ENCODE measurements at places on chromosomes 2 and 18. TPM values are rescaled to one million over a fixed set of nuclear protein-coding genes. Genes with fewer than 3 reads are reported as not detected.

DNA sequence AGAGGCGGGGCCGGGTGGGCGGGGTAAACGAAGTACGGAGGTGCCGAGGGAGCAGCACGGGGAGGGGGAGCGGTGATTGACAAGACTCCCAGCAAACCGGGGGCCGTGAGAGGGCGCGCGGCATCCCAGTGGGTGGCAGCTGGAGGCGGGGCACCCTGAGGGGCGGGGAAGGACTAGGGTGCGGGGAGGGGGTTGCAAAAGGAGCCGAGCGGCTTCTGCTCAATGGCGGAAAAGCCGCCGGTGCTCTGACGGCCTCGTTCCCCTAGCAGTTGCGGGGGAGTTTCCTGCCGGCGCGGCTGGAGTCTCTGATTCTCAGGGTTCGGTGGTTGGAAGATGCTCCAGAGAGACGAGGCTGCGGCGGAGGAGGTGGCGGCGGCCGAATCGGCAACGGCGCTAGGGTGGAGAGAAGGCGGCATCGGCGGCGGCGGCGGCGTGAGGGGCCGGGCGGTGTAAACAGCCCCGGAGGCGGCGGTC lies at the start of gene PPM1B:
TSS of gene PPM1B (plus strand) at position 195 of the 474 bp plus-strand sequence. CDS start 32,325 bp downstream, outside the sequence.
- no peak for DNase-seq

DNA sequence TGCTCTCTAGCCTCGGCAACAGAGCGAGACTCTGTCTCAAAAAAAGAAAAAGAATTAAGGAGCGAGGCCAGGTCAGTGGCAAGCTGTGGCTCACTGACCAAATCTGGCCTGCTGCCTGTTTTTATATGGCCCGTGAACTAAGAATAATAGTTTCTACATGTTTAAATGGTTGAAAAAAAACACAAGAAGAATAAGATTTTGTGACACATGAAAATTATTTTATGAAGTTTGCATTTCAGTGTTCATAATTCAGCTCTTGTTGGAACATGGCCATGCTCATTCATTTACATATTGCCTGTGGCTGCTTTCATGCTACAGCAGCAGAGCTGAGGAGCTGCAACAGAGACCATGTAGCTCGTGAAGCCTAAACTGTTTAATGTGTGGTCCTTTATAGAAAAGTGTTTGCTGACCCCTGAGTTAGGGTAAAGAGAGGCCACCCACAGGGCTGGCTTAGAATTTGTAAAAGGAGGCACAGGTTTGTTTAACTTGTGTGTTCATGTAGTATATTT lies 59.5 kb downstream of the MFSD6 start:
- DNase-seq = peak; percentile 47

ARHGAP25 gene
- total RNA-seq = 7.7 TPM

GRCh38 chr2:43758739-43759138 lies 15.1 kb upstream of the DYNC2LI1 start:
- DNase-seq = no peak

FBLN7 gene
- 1.2 TPM for total RNA-seq

GRCh38 chr2:192026059-192026824 lies 168.5 kb downstream of the TMEFF2 start:
- DNase-seq = no peak

DNA sequence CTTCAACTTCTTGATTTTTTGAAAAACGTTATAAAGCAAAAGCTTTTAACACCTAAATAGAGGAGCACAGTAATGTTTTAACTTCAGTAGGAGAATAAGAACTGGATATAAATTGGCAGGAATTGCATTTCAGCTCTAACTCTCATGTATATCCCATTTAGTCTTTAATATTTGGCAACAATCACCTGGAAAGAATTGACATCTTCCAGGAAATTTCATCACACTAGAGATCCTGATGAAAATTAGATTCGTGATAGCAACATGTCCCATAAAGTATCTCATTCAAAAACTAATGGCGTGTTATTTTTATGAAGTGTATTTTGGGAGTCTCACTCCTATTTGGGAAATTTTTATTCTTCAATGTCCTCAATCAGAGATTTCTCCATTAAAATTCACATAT lies 131.1 kb upstream of the DNAJC10 start:
- no peak for DNase-seq

GRCh38 chr2:29155578-29155977 lies 40.4 kb downstream of the CLIP4 start:
- DNase-seq = no peak

- no peak for DNase-seq
Observed at GRCh38 chr2:241064008-241064801, 37.9 kb downstream of the MTERF4 start.

EVA1A gene
- total RNA-seq = 14.4 TPM

- DNase-seq = no peak
Observed at GRCh38 chr2:117933884-117934354, 80.0 kb downstream of the CCDC93 start.

DBI gene
- 80.2 TPM for total RNA-seq

- no peak for DNase-seq
Observed at GRCh38 chr18:70423988-70424387, 135.1 kb downstream of the SOCS6 start.

DNA sequence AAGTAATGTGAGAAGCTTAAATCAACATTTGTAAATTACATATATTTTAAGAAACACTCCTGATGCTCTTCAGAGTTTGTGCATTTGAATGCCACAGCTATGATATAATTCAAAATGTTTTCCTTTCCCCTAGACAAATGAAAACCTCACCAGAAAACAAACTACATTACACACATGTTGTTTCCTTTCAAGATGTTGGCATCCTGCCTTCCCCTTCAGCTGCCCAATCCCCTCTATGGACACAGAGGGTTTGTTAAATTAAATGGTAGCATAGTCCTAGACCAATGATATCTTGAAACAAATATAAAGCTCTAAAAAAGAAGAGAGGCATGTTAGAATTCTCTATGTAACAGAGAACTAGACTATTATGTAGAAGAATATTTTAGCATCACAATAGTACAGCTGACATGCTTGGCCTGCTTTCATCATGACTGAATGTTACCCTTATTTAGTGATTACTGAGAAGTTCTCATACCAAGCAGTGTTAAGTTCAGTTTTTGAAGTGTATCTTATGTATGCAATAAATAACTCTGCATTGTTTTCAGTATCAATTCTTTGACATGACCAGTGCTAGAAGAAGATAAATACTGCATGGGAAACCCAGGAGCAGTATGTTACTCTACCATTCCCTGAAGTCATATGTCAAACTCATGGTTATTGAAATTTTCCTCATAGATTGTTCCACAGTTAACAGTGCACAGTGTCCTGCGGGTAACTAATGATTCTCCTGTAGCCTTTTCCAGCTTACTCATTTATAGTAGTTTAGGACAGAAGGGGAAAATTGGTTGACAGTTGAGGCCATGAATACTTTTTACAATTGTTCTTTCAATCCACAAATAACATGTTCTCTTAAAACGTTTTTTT lies 316.3 kb upstream of the KCNJ3 start:
- DNase-seq = peak; percentile 17

DNA sequence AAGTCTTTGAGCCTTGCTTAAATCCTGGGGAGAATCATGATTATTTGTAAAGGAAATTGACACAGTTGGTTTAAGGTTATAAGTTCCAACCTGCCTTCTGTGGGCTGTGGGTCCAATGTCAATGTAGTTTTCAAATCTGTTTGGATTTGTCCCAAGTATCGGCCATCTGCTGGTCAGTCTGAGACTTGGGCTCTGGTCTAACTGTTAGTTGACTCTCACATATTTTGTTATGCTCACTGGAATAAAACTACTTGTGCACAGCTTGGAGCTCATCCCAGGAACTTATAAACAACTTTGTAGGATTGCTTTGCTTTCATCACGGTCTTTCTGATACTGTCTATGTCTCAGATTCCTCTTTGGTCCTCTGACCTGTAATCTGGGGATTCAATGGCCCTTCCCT lies 1026.2 kb upstream of the ZEB2 start:
- DNase-seq = no peak

DNA sequence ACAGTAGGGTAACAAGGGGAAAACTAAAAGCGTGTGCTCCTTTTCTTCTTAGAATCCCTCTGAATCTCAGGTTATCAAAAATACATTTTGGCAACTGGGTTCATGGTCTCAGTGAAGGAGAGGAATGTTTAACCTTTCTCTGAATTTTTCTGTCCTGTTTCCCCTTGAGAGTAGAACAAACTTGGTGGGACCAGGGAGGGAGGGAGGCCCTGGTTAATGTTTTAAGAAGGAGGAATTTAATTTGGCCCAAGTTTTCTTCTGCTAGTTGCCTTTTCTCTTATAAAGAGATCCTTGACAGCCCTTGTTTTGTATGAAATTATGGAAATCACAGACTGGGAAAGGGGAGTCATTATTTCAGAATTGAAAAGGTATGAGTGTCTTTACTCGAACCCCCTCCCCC lies 12.2 kb upstream of the POU3F3 start:
- no peak for DNase-seq

GRCh38 chr2:106974891-106975290 lies 88.9 kb upstream of the ST6GAL2 start:
- no peak for DNase-seq

DOK6 gene
- total RNA-seq = 13.7 TPM

DNA sequence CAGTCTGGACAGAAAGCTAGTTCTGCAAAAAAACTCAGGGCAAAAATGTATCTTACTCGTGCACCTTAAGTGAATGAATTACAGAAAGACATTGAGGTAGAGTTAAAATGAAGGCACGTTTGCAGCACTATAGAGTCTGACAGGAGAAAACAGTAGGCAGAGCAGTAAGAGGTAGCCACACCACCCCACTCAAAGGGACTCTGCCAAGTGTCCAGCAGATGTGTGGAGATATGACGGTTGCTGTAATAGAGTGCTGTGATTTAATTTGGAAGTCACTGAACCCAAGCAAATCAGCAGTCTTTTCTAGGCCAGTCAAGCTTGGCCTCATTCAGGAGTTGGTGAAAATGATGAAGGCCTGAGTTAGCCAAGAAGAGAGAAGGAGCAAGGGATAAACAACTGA lies 464.4 kb downstream of the PTPRM start:
- DNase-seq = no peak

DNA sequence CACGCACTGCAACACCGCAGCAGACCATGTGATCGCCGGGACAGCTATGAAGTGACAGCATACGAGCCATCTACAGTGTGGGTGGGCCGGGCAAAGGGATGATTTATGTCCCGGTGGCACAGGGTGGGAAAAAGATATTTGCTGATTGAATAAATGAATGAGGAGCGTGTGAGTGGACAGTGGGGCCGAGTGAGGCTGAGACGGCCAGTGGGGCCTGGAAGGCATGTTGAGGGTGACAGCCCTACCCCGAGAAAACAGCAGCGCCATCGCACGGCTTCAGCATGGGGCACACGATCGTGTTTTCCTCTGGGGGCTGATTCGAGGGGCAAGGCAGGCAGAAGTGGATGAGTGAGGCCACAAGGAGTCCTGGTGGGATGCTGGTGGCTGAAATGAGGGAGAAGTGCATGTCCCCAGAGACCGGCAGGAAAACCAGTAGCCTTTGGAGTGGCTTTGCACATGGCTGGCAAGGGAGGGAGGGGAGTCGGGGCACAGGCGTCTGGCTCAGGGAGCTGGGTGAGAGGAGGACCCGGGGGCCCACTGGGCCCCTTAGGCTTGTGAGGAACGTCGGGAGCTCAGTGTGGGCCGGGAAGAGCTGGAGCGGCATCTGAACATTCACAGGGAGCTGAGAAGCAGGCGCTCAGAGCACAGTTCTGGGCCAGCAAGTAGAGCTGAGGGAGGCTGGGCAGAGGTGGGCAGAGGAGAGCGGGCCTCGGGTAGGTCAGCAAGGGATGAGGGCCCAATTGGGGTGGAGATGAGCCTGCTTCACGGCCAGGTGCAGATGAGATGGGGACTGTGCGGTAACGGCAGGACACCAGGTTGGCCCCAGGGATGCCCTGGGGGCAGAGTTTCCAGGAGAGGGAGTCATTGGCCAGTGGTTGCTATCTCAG lies 32.1 kb upstream of the MAL start:
- DNase-seq = no peak

CDH7 gene
- total RNA-seq = 6.5 TPM

- DNase-seq = no peak
Observed at GRCh38 chr18:69691008-69691760, 256.5 kb downstream of the CD226 start.

DNA sequence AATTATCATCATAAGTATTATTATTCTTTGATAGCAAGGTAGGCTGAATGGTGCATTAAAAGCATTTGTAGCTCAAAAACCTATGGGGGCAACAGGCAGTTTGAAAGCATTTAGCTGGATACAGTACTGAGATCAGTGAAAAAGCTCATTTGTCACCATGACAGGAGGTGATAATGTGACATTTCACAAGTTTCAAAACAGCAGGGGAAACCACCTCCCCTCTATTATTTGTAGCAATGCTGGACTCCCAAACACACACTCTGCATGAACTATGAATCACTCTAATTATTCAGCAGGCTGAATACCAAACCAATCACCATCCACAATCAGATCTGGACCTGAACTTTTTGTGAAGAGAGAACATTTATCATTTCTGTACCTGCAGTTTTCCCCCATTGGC lies 63.4 kb downstream of the MYO5B start:
- DNase-seq = no peak

GRCh38 chr18:12036201-12036751 lies 55.0 kb downstream of the IMPA2 start:
- DNase-seq = no peak

MEIS1 gene
- 91.5 TPM for total RNA-seq

Data from umbilical cord (tissue), 2 donors.